Stimulated activated CD4-positive, alpha-beta T cell treated with anti-CD3 and anti-CD28 coated beads, Interleukin-15, amount 100 ng/mL, for 48 hours (primary cell): ENCODE measurements at places on chromosomes 5 and 9.

GRCh38 chr5:16936150-16936988 is at the start of gene MYO10:
Gene MYO10 (minus strand): TSS chr5:16936288. CDS start chr5:16935808, 480 bp downstream.
- DNase-seq = peak; percentile 61

DNA sequence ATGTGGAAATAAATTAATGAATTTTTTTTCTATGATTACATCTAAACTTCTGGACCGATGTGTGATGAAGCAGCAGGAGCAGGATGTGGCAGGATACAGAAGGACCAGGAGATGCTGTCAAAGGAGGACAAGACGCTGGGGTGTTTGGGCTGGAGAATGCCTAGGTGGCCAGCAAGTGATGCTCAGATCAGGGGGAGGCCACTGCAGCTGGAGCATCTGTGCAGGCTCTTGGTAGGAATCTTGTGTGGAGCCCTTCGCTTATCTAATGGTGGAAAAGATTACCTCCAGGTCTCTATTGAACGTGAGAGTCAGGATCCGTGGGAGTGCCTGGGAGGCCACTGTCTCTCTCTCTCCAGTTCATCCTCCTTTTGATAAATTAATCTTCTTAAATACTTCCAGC is 79.8 kb downstream of the MRPL36 start:
- DNase-seq = no peak

GRCh38 chr9:119768266-119768665 is 399.0 kb upstream of the BRINP1 start:
- no peak for DNase-seq

- DNase-seq = no peak
These were observed 18.9 kb downstream of the SLC22A5 start for GRCh38 chr5:132388244-132389050.

DNA sequence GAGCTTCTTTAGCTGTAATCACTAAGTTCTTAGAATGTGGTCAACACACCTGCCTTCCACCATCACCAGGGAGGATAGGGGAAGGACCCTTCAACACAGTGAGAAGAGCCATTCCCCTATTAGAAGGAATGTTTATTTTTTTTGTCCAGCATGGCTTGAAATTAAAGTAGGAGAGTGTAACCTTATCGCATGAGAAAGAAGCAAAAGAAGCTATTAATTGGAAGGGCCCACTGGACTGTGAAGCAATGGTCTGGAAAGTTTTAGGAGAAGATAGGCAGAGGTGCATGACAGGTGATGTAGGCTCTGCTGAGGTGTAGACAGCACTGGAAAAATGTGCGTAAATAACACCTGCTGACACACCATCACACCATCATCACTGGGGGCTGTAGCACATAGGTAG is 1526.0 kb downstream of the MAT2B start:
- DNase-seq = no peak

DNA sequence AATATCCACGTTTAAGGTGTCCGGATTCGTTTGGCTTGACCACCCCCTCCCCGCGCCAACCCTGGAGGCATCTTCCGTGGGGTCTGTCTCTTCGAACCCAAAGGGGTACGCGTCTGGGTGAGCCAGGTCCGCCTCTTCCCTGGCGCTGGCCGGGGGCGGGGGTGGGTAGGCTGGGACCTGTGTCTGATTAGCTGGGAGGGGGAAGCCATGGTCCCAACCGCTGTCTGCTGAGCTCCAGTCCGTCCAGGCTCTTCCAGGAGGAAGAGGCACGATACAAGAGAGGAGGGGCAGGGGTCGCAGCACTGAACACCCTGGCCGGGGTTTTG is at the start of gene LVRN:
TSS of gene LVRN (plus strand) at position 237 of the 326 bp plus-strand sequence. CDS start 143 bp downstream, outside the sequence.
- DNase-seq = no peak

DNA sequence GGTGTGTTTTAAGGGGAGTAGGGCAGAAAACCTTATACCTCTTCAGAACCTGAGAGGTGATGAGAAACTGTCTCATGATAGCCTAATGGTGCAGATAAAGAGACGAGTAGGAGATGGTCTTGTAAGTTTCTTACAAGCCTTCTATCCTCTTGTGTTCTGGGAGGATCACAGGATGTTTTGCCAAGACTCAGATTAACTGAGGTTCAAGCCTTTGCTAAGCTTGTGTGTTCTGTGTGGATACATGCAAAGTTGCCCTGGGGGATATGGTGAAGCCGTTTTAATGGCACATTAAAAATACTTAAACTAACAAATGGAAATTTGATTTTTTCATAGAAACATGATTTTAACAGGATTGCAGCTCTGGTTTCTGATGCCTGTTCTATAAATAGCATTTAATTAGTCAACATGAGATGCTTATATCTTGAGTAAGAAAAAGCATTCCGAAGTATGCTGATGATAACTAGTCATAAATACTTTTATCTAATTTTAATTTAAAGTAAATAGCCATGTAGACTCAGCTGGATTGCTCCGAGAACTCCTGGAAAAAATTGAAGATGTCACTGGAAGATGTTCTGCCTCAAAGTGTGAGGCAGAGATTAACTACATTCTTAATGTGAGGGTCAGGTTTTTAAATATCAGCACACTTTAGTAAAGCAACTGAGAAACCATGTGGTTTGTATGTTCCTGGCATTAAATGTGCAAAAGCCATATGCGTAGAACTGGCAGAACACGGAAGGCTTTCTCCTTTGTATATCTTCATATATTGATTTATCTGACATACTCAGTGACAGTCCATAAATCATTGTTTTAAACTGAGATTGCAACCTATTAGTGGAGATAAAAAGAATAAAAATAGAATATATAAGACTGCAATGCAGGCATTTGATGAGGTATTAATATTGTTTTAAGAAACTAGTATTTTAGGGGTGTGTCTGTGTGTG is 53.7 kb downstream of the IPO11 start:
- DNase-seq = no peak

GRCh38 chr5:24059716-24060115 is 552.3 kb downstream of the PRDM9 start:
- no peak for DNase-seq

GRCh38 chr5:96976-97660 is 5.2 kb downstream of the PLEKHG4B start:
- no peak for DNase-seq

- DNase-seq = no peak
These were observed 331.3 kb upstream of the SEMA6A start for GRCh38 chr5:116905885-116906284.

GRCh38 chr5:118862596-118862995 is 125.8 kb downstream of the DTWD2 start:
- no peak for DNase-seq

DNA sequence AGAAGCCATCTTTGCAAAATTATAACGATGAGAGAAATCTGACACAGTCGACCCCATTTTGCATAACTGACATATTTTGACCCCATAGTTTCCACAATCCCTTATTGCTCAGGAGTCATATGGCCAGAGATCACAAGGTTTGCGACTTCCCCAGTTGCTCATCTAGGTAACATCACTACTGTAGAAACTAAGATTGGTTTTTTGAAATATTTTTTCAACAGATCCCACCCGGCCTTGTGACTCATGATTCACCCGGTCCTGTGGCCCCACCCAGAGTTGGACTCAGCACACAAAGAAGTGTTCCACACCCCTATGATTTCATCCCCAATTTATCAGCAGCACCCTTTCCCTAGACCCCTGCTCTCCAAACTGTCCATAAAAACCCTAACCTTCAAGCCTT is 50.2 kb downstream of the TIMD4 start:
- no peak for DNase-seq

- DNase-seq = no peak
These were observed 30.0 kb downstream of the STRBP start for GRCh38 chr9:123238365-123238764.

DNA sequence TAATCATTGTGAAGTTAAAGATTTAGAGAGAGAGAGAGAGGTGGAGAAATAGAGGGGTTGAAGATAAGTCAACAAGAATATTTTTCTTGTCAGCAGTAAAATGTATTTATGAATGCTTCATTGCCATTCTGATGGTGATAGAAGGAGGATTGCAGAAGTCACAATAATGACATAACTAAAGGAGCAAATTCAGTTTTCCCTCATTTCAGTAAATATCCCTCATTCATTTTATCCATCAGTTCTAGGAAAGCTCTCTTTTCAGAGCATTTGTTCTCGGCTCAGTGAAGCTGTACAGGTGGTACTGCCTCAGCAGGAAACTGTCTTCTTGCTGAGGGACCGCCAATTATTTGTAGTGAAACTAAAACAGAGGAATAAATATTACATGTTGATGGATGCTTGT is 681.4 kb downstream of the CETN3 start:
- DNase-seq = no peak

- DNase-seq = no peak
These were observed 291.9 kb downstream of the COX7C start for GRCh38 chr5:86909418-86910295.

- DNase-seq = no peak
These were observed 19.1 kb downstream of the EXOC3 start for GRCh38 chr5:462051-462481.

DNA sequence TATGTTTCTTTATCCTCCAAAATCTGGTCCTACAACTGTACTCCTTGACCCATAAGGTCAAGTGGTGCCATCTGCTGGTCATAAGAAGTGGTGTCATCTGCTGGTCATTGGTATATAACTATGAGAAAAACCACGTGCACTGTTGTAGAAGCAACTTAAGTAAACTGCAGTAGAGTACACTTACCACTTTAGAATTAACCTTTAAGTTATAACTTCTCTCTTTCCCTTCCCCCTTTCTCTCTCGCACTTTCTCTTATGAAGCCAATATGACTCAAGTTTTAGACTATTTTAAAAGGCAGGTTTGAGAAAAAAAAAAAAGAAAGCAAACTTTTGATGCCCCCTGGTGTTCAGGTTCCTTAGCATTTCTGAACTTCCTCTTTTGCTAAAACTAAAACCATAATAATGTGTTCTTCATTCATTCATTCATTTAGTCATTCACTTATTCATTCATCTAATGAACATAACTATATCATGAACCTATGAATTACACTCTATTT is 12.8 kb upstream of the MTAP start:
- DNase-seq = no peak
